ENCODE measurements at places on chromosomes 11 and 22. TPM values are rescaled to one million over a fixed set of nuclear protein-coding genes. Genes with fewer than 3 reads are reported as not detected.

The GPR83 gene
- 0.10 TPM for total RNA-seq

The CD3G gene
- total RNA-seq = 1.1 TPM

The ZP1 gene
- not detected for total RNA-seq

The DAGLA gene
- 4.1 TPM for total RNA-seq

The GAL3ST1 gene
- total RNA-seq = 5.3 TPM

The LIPT2 gene
- total RNA-seq = 3.3 TPM

Measured in tongue (tissue), 3 donors.